Ascending aorta (tissue), 2 donors: ENCODE measurements at places on chromosomes 5 and 9. TPM values are rescaled to one million over a fixed set of nuclear protein-coding genes. Genes with fewer than 3 reads are reported as not detected.

DNA sequence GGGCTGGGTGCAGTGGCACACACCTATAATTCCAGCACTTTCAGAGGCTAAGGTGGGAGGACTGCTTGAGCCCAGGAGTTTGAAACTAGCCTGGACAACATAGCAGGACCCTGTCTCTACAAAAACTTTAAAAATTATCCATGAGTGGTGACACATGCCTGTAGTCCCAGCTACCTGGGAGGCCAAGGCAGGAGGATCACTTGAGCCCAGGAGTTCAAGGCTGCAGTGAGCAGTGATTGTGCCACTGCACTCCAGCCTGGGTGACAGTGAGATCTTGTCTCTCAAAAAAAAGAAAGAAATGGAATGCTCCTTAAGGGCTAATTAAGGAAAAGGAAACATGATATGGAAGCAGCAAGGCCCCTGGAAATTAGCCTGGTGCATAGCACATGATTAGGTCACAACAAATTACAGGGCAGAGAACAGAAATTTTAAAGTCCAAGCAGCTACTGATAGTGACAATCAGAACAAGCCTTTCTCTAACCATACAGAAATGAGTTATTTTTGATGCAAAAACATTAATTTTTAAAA is 19.5 kb downstream of the ANKH start:
- no peak for DNase-seq

- no peak for DNase-seq
Measured at GRCh38 chr5:42242881-42243485, 180.3 kb upstream of the GHR start.

DNA sequence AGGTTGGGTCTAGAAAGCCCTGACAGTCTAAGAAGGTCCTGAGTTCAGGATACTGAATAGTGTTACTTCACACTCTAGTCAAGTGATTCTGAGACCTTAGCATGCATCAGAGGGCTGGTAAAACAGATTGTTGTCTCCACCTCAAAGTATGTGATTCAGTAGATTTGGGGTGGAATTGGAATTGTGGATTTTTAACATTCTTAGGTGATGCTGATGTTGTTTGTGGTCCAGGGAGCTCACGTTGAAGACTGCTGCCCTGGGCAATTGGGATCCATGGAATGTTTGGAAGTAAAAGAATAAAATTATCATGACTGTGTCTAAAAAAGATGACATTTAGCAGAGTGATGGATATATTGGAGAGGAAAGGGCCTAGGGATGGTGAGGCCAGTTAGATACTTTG is 75.6 kb downstream of the VCAN start:
- no peak for DNase-seq

- DNase-seq: peak; percentile 99
Measured at GRCh38 chr9:6412487-6413364, at the start of gene UHRF2. Gene UHRF2 (plus strand): TSS chr9:6413199. CDS start chr9:6413491, 292 bp downstream.

GRCh38 chr5:60492958-60493357 is 207.0 kb downstream of the DEPDC1B start:
- no peak for DNase-seq

GRCh38 chr9:34412336-34412735 is 35.6 kb upstream of the MYORG start:
- no peak for DNase-seq

The SPINK1 gene
- total RNA-seq: not detected

DNA sequence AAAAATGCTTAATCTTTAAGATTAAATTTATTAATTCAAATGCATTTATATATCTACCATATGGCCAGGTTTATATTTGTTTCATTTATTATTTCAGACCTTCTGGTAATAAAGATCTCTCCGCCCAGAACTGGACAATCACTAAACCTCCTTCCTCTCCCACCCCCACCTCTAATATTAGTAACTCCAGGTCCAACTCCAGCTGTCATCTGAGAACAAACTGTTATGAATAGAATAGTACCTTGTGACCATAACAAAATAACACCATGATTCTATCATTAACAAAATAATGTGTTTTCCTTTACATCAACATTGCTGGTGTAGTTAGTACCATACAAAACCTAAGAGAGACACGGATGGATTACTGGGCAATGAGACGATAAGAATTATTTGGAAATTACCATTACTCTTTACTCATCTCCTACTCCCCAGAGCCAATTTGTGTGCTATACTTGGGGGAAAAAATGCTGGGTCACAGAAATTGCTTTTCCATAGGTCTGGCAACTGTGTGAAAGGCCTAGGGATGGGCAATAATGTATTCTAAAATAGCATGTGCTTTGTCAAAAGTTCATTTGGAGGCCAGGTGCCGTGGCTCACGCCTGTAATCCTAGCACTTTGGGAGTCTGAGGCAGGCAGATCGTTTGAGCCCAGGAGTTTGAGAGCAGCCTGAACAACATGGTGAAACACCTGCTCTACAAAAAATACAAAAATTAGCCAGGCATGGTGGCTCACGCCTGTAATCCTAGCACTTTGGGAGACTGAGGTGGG is 186.1 kb downstream of the ENC1 start:
- no peak for DNase-seq

DNA sequence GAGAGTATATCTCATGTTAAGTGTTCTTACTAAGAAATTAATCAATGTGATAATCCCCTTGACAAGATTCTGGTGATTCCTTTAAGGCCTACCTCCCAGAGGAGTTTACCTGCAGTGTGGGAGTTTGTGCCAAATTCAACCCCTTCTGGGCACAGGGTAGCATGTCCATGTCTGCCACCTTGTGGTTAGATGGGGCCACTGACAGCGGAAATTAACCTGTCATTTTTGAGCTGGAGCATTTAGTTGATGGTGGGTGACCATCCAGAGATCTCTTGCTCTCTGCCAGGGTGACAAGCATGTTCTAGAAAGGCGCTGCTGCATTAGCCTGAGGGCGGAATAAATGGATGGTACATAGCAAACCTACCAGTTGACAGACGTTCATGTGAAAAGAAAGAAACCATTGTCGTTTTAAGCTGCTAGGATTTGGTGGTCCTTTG is 132.2 kb downstream of the FBXO4 start:
- DNase-seq: peak; percentile 64

The SARDH gene
- total RNA-seq: 1.3 TPM

The FGD3 gene
- 20.8 TPM for total RNA-seq

GRCh38 chr5:158770506-158770905 is 329.2 kb downstream of the EBF1 start:
- DNase-seq: no peak

The SLCO4C1 gene
- not detected for total RNA-seq

GRCh38 chr9:95224376-95225019 is 93.0 kb downstream of the FANCC start:
- DNase-seq: no peak

GRCh38 chr9:129412814-129413536 is 207.9 kb downstream of the C9orf50 start:
- peak; percentile 44 for DNase-seq

DNA sequence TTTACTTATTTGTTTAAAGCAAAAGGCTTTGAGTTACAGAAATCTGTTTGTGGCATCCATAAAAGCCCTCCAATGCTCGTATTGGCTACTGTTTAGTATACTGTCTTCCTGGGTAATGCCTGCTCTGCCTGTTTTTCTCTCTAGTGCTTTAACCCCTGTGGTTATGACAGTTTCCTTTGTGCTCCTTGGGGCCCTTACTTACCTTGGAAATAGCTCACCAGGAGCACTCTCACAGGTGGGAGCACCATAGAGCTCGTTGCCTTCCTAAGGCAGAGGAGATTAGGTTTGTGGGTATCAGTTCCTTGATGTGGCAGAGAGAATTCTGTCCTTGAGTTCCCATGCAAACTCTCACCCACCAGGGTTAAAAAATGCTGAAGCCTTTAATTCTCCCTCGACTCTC is 242.8 kb downstream of the CDH18 start:
- DNase-seq: no peak

- no peak for DNase-seq
Measured at GRCh38 chr9:90141723-90142122, 500.9 kb downstream of the DIRAS2 start.

GRCh38 chr9:4281676-4282075 is 18.2 kb downstream of the GLIS3 start:
- no peak for DNase-seq

The CAMK2A gene
- not detected for total RNA-seq

GRCh38 chr5:44388321-44389089 is 715 bp downstream of the FGF10 start:
- DNase-seq: peak; percentile 61

GRCh38 chr9:78249542-78249941 is 13.7 kb downstream of the CEP78 start:
- no peak for DNase-seq

- no peak for DNase-seq
Measured at GRCh38 chr5:122701640-122702523, 73.0 kb upstream of the SNX2 start.

GRCh38 chr5:126695091-126695490 is 81.8 kb upstream of the LMNB1 start:
- DNase-seq: no peak

The ZNF879 gene
- 38.8 TPM for total RNA-seq

DNA sequence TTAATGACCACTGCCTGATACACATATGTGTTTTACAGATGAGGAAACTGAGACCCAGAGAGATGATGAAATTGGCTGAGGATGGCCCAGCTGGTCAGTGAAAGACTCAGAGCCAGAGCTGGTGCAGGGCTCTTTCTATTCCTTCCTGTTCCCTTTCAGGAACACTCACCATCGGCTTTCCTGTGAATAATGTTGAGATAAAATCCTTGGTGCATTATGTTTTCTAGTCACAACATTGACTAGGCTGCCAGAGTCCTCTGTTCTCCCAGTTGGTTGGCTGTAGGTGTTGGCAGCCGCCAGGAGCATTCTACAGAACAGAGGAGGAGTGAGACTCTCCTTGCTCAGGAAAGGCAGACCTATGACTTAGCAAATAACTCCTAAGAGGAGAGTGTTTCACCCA is 14.8 kb downstream of the TGFBI start:
- DNase-seq: no peak

- DNase-seq: no peak
Measured at GRCh38 chr5:91110686-91111085, 272.4 kb downstream of the ARRDC3 start.

GRCh38 chr9:87181670-87182069 is 234.4 kb upstream of the GAS1 start:
- no peak for DNase-seq

DNA sequence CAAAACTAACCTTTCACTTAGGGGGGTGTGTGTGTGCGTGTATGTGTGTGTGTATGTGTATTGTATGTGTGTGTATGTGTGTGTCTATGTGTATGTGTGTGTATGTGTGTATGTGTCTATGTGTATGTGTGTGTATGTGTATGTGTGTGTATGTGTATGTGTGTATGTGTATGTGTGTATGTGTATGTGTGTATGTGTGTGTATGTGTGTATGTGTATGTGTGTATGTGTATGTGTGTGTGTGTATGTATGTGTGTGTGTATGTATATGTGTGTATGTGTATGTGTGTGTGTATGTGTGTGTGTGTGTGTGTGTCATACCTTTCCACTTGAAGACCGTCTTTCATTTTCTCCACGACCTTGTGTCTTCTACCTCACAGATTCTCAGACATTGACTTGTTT is 20.8 kb upstream of the FLT4 start:
- no peak for DNase-seq

DNA sequence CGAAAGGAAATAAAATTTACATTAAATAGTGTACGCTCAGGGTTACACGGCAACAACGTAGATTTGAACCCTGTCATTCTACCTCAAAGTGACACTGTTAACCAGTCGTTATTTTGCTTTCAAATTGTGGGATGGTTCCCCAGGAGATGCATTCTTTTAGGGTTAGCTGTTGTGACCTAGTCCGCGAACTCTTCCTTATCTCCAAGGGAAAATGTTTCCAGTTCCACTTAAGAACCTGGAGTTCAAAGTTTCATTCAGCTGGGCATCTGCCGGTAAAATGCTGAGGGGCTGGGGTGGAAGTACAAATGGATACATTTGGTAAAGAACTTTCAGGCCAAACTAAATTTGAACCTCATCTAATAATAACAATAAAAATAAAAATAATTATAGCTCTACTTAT is 264.6 kb downstream of the NR3C1 start:
- no peak for DNase-seq

The OR1J2 gene
- total RNA-seq: not detected

The CCL27 gene
- total RNA-seq: 9.3 TPM

The ZFP2 gene
- 0.75 TPM for total RNA-seq

- no peak for DNase-seq
Measured at GRCh38 chr5:176440927-176441706, 7.1 kb upstream of the FAF2 start.

- no peak for DNase-seq
Measured at GRCh38 chr5:101271416-101271815, 368.3 kb upstream of the ST8SIA4 start.

DNA sequence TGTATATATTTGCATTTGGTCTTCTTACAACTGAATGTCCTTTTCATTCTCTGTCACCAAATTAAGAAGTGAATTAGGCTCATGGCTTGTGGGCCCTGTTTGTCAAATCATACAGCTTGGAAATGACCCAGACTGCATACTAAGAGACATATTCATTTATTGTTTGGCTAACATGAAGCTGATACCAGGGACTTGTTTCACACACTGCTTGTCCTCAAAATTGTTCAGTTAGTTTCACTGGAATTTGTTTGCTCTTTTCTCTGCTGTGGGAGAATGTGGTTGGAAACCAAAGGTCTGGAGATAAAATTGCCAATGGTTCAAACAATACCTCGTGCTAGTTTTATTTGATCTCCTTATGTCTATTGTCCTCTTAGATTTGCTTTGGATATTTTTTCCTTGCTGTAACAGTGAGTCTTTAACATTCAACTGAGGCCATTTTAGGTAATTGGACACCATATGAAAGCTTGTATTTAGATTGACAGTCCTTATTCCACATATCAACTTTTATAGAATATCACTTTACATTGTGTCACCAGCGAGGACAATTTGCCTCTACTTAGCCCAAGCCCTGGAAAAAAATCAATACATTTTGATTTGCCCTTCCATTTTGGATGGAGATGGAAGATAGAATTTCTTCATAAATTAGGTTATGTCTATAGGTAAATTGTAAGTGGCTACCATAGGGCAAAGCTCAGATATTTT is 144.3 kb upstream of the MTAP start:
- no peak for DNase-seq

DNA sequence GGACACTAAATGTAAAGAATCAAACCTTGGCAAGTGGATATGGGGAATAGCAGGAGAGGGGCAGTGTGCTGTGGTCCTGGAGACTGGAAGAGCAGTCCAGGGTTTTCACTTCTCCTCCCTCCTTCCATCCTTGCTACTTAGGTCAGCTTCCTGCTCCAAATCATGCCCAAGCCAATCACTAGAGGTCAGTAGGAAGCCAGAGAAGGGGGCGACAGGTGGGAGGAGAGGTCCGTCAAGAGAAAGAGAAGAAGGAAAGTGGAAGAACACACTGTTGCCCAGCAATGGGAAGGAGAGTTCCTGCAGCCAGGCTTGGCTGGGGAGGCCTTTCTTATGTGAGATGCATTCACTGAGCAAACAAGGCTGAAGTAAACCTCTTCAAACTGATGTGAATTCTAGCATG is 289.6 kb downstream of the DTWD2 start:
- no peak for DNase-seq

The SLC31A2 gene
- 7.2 TPM for total RNA-seq

The AQP7 gene
- total RNA-seq: 18.9 TPM

DNA sequence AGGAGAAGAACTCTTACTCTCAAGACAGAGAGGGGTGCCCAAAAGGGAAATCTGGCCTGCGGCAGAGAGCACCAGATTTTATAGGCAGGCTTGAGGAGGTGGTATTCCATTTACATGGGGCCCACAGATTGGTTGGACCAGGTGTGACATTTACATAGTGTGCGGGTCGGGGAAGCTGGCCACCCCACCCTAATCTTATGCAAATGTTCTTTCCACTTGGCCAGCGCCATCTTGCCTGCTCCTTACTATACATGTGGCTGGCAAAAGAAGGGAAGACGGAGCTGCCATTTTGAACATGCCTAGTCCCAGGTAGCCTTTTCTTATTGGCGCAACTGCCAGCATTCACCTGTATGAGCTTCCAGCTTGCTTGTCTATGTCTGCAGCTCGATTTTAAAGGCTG is 34.8 kb downstream of the PLEKHG4B start:
- DNase-seq: no peak

The CD72 gene
- total RNA-seq: not detected
